BJ (cell line): ENCODE measurements at places on chromosomes 5 and 9. TPM values are rescaled to one million over a fixed set of nuclear protein-coding genes. Genes with fewer than 3 reads are reported as not detected.
A peak's percentile ranks its signal among the peaks of the same experiment; 100 is the strongest.

DNA sequence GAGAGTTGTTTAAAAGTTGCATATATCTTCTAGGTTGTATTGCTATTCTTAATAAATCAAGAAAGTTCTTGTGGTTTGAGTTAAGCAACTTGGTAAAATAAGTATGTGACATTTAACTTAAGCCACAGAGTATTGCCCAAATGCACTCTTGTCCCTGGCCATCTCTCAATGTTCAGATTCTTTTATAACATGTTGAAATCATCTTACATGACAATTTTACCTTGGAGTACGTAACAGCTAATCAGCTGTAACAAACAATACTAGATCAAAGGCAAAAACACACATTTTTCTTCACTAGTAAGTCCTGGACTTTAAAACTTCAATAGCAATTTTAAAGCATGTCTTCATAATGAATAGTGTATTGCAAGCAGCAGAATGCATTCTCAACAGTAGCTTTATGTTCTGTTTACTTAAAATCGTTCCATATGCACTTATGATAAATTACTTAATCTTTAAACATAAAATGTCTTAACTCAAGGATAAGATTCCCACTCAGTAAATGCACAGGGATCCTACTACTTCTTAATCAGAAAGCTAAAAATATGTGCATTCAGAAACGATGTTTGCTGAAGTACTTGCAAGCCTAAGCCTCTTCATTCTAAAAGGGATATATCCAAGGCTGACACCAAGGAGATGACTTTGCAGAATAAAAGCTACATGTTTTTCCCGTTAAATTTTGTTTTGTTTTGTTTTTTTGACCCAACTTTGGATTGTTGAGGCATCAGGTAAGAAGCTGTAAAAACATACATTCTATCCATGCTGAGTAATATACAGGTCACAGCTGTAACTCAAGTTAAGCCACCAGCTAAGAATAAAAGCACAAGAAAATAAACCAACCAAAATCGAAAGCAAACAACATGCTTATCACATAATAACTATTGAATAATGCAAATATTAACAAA, 86.1 kb upstream of the NFIB start:
- no peak for DNase-seq

Gene HINT1
- 335 and 489 TPM in 2 replicates for polyA plus RNA-seq

- DNase-seq = no peak
These were observed 17.4 kb upstream of the MRNIP start for GRCh38 chr5:179875741-179876609.

Gene PPP1R2B
- 0.06 and 0.13 TPM in 2 replicates for polyA plus RNA-seq

Gene SNCAIP
- polyA plus RNA-seq = 1.5 and 1.7 TPM in 2 replicates

DNA sequence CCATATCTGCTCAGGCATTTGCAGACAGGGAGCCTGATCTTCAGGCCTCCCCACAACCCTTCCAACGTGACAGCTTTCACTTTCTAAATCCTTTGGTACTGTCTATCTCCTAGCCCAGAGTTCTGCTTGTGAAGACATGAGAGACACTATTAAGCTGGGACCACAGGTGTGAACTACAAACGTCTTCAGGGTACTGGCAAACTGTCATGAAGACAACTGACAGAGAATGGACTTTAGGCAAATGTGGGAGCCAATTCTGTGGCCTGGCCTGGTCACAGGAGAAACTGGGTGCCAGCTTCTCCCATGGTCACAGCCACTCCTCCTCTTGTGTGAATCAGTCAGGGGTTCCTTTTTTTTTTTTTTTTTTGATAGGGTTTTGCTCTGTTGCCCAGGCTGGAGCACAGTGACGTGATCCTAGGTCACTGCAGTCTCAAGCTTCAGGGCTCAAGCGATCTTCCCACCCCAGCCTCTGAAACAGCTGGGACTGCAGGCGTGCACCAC, 10.4 kb downstream of the TRIM14 start:
- DNase-seq = no peak

- no peak for DNase-seq
These were observed 51.2 kb downstream of the CXXC5 start for GRCh38 chr5:139699351-139699750.

GRCh38 chr5:39197556-39197955, 21.8 kb downstream of the FYB1 start:
- DNase-seq = no peak

DNA sequence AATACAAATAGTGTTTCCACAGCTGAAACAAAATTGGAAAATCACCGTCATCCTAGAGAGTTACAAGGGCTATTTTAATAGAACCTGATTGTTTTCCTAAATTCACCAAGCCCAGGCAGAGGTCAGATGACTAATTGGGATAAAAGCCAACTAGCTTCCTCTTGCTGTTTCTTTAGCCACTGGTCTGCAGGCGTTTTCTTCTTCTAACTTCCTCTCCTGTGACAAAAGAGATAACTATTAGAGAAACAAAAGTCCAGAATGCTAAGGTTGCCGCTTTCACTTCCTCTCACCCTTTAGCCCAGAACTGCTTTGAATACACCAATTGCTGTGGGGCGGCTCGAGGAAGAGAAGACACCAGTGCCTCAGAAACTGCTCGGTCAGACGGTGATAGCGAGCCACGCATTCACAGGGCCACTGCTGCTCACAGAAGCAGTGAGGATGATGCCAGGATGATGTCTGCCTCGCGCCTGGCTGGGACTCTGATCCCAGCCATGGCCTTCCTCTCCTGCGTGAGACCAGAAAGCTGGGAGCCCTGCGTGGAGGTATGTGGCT, at the start of gene TLR4:
Gene TLR4, plus strand, starts transcription at position 380 of the 552 bp plus-strand sequence. Its CDS starts 70 bp downstream, at position 450.
- DNase-seq = peak; percentile 55

- DNase-seq = no peak
These were observed 97.9 kb downstream of the NLN start for GRCh38 chr5:65819905-65820240.

GRCh38 chr5:158023266-158023665, 164.3 kb upstream of the CLINT1 start:
- DNase-seq = no peak

DNA sequence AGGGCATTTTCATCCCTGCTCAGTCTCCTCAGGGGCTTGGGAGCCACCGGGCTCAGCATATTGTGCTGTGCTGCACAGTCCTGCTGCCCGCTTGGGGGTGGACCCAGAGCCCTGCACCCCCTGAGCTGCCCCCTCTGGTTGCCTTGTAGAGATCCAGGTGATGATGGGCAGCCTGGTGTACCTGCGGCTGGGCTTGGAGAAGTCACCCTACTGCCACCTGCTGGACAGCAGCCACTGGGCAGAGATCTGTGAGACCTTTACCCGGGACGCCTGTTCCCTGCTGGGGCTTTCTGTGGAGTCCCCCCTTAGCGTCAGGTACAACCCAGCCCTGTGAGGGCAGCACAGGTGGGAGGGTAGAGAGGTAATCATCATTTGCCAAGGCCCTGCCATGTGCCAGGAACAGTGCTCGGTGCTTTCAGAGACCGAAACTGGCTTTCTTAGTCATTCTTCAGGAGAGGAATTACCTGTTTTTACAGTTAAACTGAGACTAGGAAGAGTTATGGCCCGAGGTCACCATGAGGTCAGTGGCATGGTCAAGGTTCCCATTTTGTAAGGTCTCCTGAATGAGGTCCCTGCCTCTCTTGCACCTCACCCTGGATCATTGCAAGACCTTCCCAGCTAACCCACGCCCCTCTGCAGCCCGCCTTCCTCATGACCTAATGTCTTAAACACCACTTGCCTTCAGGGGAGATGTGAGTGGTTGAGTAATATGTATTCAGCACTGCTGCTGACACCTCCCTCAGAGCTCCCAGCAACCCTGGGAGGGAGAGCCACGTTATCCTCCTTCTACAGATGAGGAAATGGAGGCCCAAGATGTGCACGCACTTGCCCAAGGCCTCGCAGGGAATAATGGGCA, 7.5 kb downstream of the NHP2 start:
- no peak for DNase-seq

DNA sequence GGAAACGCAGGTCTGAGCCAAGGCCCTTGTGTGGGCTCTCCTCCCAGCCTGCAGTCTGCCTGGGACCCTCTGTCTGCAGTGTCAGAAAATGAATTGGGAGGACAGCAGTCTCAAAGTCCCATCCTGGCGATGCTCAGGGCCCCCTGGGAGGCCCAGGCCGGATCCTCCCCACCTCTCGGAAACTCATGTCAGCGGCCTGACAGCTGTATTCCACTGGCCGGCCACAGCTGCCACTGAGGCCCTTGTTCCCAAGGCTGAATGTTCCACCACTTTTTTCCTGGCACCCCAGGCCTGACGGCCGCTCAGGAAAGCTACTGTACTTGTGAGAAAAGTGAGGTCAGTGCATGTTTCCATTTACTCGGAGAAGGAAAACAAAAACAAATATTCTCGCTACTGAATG, 180.0 kb downstream of the FGF18 start:
- no peak for DNase-seq

Gene TMED9
- 310 and 391 TPM in 2 replicates for polyA plus RNA-seq

- no peak for DNase-seq
These were observed 635.8 kb downstream of the PDE4D start for GRCh38 chr5:59257488-59258400.

DNA sequence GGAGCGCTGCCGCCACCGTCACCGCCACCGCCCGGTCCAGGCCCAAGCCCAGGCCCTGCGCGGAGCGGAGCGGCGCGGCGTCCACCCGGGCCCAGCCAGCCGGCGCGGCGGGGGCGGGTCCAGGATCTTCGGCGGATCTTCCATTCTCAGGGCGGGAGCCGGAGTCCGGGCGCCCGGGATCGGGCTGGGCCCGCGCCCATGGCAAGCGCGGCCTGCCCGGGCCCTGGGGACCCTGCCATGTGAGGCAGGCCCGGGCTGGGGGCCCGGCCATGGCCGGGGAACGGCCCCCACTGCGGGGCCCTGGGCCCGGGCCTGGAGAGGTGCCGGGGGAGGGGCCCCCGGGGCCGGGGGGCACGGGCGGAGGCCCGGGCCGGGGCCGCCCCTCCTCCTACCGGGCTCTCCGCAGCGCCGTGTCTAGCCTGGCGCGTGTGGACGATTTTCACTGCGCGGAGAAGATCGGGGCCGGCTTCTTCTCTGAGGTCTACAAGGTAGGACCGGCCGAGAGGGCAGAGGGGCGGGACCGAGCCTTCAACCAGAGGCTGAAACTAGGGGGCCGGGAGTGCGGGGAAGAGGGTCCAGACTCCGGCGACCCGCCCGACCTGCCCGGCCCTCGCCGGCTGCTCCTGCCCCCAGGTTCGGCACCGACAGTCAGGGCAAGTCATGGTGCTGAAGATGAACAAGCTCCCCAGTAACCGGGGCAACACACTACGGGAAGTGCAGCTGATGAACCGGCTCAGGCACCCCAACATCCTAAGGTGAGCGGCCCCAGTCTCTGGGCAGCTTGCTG, 482 bp downstream of the TESK1 start:
- DNase-seq = no peak

GRCh38 chr9:68609901-68610415, 69.3 kb upstream of the TMEM252 start:
- DNase-seq = no peak

GRCh38 chr5:43422143-43422542, 10.0 kb upstream of the CCL28 start:
- DNase-seq = no peak

Gene PHF24
- polyA plus RNA-seq = 0.02 and 0.09 TPM in 2 replicates

DNA sequence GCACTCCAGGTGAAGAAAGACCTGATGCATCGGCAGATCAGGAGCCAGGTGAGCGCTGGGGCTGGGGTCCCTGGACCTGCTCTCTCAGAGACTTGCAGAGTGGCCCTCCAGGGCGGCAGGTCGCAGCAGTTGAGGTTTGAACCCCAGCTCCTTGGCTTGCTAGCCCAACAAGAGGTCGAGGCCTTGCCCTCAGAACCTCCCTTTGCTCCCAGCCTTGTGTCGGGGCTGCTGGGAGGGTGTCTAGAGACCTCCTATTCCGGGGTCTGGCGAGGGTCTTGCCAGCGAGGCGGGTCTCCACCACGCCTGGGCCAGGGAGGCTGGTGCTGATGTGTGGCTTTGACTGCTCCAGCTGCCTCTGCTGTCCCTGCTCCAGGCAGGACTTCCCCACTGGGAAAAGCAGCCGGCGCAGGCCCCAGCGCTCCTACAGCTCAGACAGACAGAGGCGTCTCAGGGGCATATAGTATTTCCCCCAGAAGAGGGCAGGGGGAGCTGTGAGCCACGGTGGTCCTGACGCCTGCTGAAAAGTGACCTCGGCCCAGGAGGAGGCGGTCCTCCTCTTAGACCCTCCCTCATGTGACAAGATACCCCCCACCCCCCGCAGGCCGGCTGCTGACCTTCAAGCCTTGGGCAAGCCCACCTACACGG, 38.3 kb downstream of the LRSAM1 start:
- no peak for DNase-seq

- DNase-seq = peak; percentile 4
These were observed 134.6 kb upstream of the CPEB4 start for GRCh38 chr5:173753307-173754168.
